ENCODE measurements at places on chromosomes 3 and 15. TPM values are rescaled to one million over a fixed set of nuclear protein-coding genes. Genes with fewer than 3 reads are reported as not detected.

KLHDC8B gene
- 22.9 TPM for total RNA-seq

DNA sequence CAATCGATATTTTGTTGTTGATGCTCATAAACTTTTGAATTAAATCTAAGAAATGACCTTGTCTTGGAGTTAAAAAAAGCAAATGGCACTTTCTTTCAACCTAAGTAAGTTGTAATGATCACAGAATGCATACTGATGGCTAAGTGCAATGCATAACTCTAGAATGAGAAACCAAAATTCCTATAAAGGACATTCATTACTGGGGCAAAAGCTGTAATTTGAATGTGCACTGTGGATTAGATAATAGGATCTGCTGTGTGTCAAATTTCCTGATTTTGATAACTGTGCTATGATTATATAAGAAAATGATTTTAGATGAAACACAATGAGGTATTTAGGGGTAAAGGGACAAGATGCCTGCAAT lies 14.3 kb downstream of the SIAH2 start:
- DNase-seq, result no peak

- DNase-seq, result no peak
Observed at GRCh38 chr3:99607151-99607550, 31.2 kb upstream of the COL8A1 start.

ATRIP gene
- total RNA-seq, result 5.5 TPM

GRCh38 chr3:178392511-178392926 lies 143.7 kb upstream of the KCNMB2 start:
- DNase-seq, result peak; percentile 35

SLC6A11 gene
- total RNA-seq, result not detected

- no peak for DNase-seq
Observed at GRCh38 chr3:126558336-126559071, at the start of gene C3orf22. Gene C3orf22, minus strand, starts transcription at chr3:126558932. Its CDS starts 5,542 bp downstream, at chr3:126553390.

GRCh38 chr3:184582646-184583577 lies 21.3 kb downstream of the EPHB3 start:
- peak; percentile 50 for DNase-seq

ALPK3 gene
- total RNA-seq, result 0.86 TPM

GRCh38 chr3:32303977-32304881 lies 65.7 kb downstream of the CMTM8 start:
- DNase-seq, result peak; percentile 73

- no peak for DNase-seq
Observed at GRCh38 chr15:47652328-47652727, 65.0 kb upstream of the SEMA6D start.

PRKAR2A gene
- 47.0 TPM for total RNA-seq

GRCh38 chr15:70212963-70213315 lies 115.2 kb upstream of the TLE3 start:
- DNase-seq, result no peak

DNA sequence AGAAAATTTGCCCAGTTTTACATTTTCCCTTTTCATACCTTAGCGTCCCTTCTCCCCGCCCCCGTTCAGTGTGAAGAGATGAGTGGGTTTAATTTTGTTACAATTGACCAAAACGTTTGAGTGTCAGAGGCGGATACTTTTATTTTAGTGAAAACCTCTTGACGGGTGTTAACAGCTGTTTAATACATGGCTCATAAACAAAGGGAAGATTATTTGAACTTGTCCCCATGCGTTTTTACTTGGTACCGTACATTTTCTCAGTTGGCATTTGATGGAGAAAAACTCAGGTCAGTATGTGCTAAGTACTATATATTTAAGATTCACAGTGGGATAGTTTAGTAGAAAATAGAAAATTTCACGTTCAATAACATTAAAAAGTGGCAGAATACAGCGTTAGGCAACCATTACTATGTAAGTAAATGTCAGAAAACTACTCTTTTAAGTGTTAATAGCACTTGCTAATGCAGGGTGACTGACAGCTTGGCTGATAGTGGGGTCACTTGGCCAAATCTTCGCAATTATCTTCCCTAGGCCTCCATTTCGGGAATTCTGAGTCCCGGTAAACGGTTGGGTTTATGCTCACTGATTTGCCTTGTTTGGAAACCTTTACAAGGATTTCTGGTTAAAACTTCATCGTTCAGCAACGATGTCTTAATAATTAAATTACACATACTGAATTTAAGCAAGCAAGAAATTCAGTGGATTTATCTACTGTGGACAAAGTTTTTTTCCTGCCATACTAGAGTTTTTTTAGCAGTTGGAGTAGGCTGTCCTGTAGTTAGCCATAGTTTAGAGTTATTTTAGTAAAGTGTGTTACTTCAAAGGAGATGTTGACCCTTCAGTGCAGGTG lies 4.8 kb downstream of the CHD2 start:
- no peak for DNase-seq

GRCh38 chr3:34842706-34843480 lies 796.4 kb upstream of the ARPP21 start:
- no peak for DNase-seq

DNA sequence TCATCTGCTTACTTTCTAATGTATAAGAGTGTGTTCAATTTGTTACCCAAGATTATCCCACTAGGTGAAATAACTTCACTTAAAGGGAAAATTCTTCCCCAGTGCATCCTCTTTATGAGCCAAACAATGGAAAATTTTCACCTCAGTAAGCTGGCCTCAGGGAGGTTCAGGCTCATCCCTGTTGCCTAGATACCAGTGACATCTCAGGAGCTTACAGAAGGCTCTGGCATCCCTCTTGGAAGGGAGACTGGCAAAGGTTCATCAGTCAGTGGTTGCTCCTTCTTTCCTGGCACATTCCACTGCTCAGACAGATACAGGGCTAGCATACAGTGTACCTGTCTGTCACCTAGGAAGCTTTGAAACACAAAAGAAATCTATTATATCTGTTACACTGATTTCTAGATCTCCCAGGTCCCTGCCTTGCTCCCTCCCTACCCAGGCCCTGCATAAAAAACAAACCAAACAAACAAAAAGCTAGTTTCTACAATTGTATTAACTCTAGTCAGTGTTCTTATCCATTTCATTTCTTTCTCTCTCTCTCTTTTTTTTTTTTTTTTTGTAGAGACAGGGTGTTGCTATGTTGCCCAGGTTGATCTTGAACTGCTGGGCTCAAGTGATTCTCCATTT lies 1.7 kb downstream of the IP6K2 start:
- DNase-seq, result peak; percentile 77

GRCh38 chr3:167361306-167361705 lies 18.8 kb downstream of the ZBBX start:
- no peak for DNase-seq

EPHB3 gene
- 3.5 TPM for total RNA-seq

DNA sequence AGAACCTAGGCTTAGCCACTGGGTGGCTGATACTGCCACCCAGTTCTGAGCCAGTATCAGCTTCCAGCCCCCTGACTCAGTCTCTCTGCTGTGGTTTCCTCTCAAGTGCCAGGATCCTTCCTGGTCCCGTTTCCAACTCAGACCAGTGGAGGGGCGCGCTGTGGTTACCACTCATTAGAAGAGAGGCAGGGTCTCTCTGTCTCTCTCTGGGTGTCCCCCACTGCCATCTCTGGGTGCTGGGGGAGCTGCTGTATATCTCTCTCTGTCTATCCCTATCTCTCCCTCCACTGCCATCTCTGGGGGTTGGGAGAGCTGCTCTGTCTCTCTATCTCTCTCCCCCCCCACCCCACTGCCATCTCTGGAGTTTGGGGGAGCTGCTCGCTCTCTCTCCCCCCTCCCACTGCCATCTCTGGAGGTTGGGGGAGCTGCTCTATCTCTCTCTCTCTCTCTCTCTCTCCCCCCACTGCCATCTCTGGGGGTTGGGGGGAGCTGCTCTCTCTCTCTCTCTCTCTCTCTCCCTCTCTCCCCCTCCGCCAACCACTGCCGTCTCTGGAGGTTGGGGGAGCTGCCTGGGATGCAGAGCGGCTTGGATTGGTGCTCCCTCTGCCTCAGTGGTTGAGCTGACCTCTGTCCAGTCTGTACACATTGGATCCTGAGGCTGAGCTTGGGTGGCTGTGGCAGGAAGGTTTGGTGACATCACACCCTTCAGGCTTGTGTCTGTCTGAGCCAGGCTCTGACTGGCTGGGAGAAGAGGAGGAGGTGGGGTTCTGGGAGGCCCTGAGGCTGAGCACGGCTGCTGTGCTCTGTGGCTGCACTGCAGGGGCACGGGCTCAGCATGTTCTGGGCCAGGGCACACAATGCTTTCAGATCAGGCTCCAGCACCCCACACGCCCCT lies 98.9 kb downstream of the APBA2 start:
- peak; percentile 54 for DNase-seq

GRCh38 chr3:187662848-187663409 lies 7.3 kb downstream of the SST start:
- DNase-seq, result no peak

DNA sequence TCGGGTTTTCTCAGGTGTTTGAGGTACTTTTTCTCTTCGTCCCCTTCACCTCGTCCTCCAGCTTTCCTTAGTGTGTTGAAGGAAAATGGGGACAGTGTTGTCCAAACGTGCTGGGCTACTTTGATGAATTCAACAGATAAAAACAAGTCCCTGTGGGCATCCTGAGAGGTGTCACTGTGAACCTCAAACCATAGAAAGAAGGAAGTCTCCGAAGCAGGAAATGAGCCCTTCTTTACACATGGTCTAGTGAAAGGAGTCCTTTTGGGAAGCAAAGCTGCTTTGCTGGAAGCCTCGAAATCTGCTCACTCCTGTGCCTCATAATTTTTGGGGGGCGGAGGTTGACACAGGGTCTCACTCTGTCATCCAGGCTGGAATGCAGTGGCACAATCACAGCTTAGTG lies 10.6 kb downstream of the IL17RB start:
- no peak for DNase-seq

DNA sequence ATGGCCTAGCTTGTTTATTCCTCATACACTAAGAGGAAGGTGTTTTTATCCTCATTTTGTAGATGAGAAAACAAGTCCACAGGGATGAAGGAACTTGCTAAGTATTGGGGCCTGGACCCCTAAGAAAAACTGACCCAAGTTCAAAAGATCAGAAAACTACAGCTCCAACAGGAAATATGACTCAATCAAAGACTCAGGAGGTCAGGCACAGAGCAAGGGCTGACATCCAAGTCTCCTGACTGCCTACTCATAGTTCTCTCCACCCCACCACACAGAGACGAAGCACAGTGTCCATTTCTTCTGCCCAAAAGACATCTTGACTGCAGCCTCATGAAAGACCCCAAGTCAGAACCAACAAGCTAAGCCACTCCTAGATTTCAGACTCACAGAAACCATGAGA lies 26.9 kb upstream of the TPM1 start:
- DNase-seq, result peak; percentile 78

GRCh38 chr3:59106085-59106648 lies 56.3 kb upstream of the CFAP20DC start:
- no peak for DNase-seq

DNA sequence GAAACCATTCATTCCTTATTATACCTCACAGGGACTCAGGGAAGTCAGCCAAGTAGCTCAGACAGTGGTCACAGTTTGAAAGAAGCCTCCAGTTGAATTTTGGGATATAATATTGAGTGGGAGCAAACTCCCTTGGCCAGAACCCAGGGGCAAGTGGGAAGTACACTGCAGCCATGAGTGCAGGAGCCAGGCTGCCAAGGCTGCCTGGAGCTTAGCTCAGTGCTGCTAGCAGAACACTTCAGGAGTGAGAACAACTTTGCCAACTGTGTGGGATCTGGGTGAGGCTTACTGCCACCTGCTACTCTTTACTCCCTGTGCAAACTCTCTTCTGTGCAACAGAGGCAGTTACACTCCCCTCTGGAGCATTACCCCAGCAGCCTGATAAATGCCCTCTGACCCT lies 4.6 kb downstream of the OR5K3 start:
- DNase-seq, result no peak

GRCh38 chr3:118526758-118527513 lies 507.7 kb downstream of the IGSF11 start:
- DNase-seq, result no peak

DNA sequence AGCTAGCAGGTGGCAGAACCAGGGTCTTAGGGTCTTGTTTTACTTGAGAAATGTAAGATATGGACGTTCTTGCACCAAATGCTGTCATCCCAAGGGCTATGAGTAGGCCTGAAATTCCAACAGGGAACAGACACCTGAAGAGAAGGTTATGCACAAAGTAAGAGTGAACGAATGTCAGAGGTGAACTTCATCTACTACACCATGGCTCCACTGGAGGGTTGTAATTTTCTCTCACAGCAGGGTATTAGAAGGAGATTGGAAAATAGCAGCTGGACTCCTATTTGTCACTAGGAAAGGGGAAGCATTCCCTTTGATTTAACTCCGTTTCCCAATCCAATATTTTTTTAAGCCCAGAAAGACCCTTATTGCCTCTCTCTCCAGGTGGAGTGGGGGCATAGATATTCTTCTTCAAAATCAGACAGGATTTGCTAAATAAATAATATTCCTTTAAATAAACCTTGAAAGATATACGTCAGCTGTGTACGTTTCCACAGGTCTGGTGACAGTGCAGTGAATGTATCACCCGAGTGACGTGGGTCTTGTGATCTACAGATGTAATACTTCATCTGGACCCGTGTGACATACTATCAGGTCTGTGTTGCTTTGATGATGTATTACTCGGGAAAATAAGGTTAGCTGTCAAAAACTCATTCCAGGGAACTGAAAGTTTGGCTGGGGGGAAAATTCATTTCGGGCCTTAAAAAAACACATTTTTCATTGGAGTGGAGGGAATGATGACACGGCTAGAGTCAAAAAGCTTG lies 302.6 kb downstream of the CHL1 start:
- no peak for DNase-seq

- no peak for DNase-seq
Observed at GRCh38 chr15:95261546-95261945, 1030.2 kb downstream of the MCTP2 start.

DNA sequence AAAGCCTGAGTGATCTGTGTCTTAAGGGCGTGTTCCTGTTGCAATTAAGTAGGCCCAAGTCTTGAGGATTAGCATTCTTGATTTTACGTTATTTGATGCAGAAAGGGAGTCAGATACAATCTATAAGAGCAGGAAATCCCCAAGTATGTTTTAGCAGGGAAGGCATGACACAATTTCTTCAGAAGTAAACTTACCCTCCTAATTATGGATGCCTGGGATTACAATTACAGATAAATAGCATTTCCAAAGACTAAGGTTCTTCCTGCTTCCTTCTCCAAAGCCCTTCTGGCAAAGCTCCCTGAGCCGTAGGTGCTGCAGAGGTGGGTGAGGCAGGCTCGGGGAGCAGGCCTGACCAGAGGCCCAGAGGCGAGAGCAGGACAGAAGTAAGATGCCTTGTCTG lies 34.9 kb upstream of the ST6GAL1 start:
- no peak for DNase-seq

DNAH1 gene
- 4.8 TPM for total RNA-seq

- DNase-seq, result no peak
Observed at GRCh38 chr3:97911459-97911858, 60.8 kb downstream of the RIOX2 start.

GRCh38 chr3:6921066-6921465 lies 60.2 kb downstream of the GRM7 start:
- no peak for DNase-seq

All from fibroblast of villous mesenchyme (primary cell).